ENCODE measurements at places on chromosomes 13 and 19. TPM values are rescaled to one million over a fixed set of nuclear protein-coding genes. Genes with fewer than 3 reads are reported as not detected.

The THSD1 gene
- 0.39 TPM for total RNA-seq

The ASPDH gene
- total RNA-seq: not detected

- H3K4me1 ChIP-seq: peaks cover 7% of the 10 kb centered on the region
- H3K4me3 ChIP-seq: no peak overlapping the region
Observed at GRCh38 chr13:86992251-86992650, 678.9 kb upstream of the SLITRK5 start.

GRCh38 chr19:56692206-56692895, 20.8 kb upstream of the ZNF835 start:
- DNase-seq: no peak
- H3K4me1 ChIP-seq: no peaks in the 10 kb centered on the region
- H3K36me3 ChIP-seq: peaks cover 52% of the 10 kb centered on the region
- no peak overlapping the region for H3K27ac ChIP-seq
- H3K27me3 ChIP-seq: peaks cover 13% of the 10 kb centered on the region

DNA sequence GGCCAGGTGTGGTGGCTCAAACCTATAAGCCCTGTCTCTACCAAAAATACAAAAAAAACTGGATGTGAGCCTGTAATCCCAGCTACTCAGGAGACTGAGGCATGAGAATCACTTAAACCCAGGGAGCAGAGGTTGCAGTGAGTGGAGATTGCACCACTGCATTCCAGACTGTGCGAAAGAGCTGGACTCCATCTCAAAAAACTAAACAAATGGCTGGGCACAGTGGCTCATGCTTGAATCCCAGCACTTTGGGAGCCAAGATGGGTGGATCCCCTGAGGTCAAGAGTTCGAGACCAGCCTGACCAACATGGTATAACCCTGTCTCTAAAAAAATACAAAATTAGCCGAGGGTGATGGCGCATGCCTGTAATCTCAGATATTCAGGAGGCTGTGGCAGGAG, 34.9 kb upstream of the ZNF83 start:
- DNase-seq: no peak
- no peak overlapping the region for H3K4me3 ChIP-seq
- H3K27ac ChIP-seq: no peak overlapping the region
- peaks cover 21% of the 10 kb centered on the region for H3K4me1 ChIP-seq
- H3K27me3 ChIP-seq: 0 out of 2 replicates have a peak, but pooled peaks cover 3% of the 10 kb centered on the region

Data from WTC11 (cell line).